ENCODE measurements at places on chromosomes 7 and 10.

- peak; percentile 39 for DNase-seq
These were observed 537 bp downstream of the FOXK1 start for GRCh38 chr7:4682621-4683042.

GRCh38 chr10:4013651-4014121 is 228.7 kb upstream of the KLF6 start:
- no peak for DNase-seq

DNA sequence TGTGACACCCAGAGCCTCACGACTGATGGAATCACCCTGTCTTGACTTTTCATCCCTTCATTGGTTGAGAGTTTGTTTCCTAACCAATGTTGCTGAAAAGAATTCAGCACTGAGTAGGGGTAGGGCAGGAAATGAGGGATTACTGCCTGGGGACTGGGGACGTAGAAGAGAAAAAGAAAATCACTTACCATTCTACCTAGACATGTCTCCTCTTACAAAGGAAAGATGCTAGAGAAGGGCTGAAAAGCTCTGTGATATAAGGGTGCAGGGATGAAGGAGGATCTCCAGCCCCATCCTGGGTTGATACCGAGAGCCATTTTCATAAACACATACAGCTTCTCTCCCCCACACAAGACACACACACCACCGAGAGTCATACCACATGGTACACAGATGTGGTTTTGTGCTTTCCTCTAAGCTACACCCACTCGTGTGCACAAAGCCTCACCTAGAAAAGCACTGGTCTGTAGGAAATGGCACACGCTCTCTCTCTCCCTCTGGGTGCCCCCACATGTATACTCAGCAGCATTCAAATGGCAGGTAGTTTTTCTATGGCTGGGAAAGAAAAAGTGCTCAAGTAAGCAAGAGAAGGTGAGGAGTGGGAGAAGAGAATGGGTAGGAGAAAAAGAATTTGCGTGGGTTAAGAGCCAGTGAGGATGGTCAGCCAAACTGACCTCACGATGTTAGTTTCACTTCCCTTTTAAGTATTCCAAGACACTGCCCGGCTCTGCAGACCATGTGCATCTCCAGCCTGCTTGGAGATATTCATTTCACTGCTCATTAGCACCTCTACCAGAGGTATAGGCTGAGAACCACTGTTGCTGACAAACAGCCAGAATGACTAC is 85.8 kb downstream of the CALD1 start:
- peak; percentile 66 for DNase-seq

DNA sequence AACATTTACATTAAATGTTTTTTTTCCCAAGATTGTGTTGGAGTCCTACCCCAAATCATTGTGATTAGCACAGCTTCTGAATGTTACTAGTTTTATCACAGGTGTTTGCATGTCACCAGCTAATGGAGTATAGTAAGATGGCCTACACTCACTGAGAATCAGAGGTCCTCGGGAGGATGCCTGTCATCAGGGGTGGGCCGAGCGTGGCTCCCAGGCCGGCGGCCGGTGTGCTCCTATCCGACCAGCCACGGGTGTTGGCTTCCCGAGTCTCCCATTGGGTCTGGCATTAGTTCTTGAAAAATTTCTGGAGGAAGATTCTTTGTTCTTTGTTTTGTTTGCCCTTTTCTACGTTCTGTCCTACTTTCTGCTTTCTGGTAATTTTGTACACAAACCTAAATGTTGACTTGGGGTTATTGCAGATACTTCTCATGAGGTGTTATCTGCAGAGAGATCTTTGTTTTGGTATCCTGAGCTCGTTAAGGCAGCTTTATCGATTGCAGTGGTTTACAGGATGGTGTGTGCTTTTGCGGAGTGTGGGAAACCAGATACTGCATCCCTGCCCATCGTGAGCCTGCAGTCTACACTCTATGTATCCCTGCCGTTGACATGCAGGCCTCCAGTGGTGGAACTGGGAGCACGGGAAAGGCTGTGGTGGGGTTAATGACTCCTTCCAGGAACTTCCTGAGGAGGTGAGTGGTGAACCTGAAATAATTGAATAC is 67.3 kb upstream of the DNAJB6 start:
- DNase-seq = no peak

Measured in fibroblast of the aortic adventitia (primary cell).